Osteocyte (in vitro differentiated cells): ENCODE measurements at places on chromosomes 6 and 20. TPM values are rescaled to one million over a fixed set of nuclear protein-coding genes. Genes with fewer than 3 reads are reported as not detected.

The NMBR gene
- not detected in 2 replicates for total RNA-seq

DNA sequence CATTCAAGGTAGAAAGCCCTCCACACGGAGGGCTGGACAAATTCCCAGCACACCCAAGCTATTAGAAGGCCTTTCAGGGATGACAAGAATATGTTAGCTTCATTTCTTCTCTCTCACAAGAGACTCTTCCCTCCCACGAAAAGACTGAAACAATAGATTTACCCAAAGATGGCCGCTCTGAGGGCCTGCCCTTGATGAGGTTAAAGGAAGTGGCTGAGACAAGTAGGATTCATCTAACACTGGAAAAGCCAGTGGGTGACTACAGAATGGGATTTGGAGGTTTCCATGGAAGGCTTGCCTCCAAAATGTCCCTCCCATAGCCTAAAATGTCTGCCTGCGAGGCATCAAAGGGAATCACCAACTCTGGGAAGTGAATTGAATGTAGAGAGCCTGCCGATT lies 277.6 kb downstream of the CLIC5 start:
- H3K4me1 ChIP-seq: peaks cover 10% of the 10 kb centered on the region
- H3K36me3 ChIP-seq: no peaks in the 10 kb centered on the region
- peaks cover 11% of the 10 kb centered on the region for H3K27me3 ChIP-seq

- no peak for DNase-seq
- H3K4me1 ChIP-seq: peaks cover 3% of the 10 kb centered on the region
- H3K4me3 ChIP-seq: no peak overlapping the region
- H3K27ac ChIP-seq: no peak overlapping the region
- peaks cover 3% of the 10 kb centered on the region for H3K27me3 ChIP-seq
Measured at GRCh38 chr6:2579241-2579761, 171.4 kb downstream of the MYLK4 start.

GRCh38 chr6:159594750-159595117 lies 98.3 kb downstream of the SOD2 start:
- no peaks in the 10 kb centered on the region for H3K27me3 ChIP-seq
- no peak overlapping the region for H3K4me3 ChIP-seq
- DNase-seq: no peak

GRCh38 chr20:18585134-18585533 lies 2.7 kb upstream of the DTD1 start:
- no peak for DNase-seq
- H3K27ac ChIP-seq: no peak overlapping the region
- H3K36me3 ChIP-seq: no peaks in the 10 kb centered on the region
- peaks cover 6% of the 10 kb centered on the region for H3K27me3 ChIP-seq

DNA sequence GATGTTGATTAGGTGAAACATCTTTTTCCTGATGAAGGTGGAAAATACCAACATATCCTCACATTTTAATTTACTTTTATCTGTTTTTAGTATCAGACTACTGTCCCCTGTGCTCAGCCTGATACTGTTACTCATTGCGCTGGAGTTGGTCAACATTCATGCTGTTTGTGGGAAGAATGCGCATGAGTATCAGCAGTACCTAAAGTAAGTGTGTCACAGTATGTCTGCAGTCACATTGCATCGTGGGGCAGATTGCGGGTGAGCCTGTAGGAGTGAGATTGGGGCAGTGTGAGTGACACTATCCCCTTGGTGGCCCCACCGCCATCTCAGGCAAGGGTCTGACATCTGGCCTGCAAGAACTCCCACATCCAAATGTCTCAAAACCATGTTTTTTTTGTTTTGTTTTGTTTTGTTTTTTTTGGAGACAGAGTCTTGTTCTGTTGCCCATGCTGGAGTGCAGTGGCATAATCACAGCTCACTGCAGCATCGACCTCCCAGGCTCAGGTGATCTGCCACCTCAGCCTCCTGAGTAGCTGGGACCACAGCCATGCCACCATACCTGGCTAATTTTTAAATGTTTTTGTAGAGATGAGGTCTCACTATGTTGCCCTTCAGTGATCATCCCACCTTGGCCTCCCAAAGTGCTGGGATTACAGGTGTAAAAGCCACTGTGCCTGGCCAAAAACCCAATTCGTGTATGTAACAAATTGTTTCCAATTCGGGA lies 27.8 kb downstream of the ERMARD start:
- peaks cover 8% of the 10 kb centered on the region for H3K4me1 ChIP-seq
- H3K27ac ChIP-seq: no peak overlapping the region
- H3K4me3 ChIP-seq: no peak overlapping the region
- peak; percentile 57 for DNase-seq
- H3K27me3 ChIP-seq: no peaks in the 10 kb centered on the region

- H3K27me3 ChIP-seq: no peaks in the 10 kb centered on the region
- H3K36me3 ChIP-seq: no peaks in the 10 kb centered on the region
- H3K4me3 ChIP-seq: no peak overlapping the region
- no peak for DNase-seq
- H3K27ac ChIP-seq: peak overlapping the region; percentile 82
- H3K4me1 ChIP-seq: peaks cover 40% of the 10 kb centered on the region
Measured at GRCh38 chr6:79384845-79385244, 150.4 kb upstream of the HMGN3 start.

- no peak overlapping the region for H3K4me3 ChIP-seq
- no peaks in the 10 kb centered on the region for H3K4me1 ChIP-seq
- H3K36me3 ChIP-seq: no peaks in the 10 kb centered on the region
- DNase-seq: no peak
Measured at GRCh38 chr6:116949964-116950363, 72.9 kb downstream of the RFX6 start.

GRCh38 chr20:6576726-6577125 lies 190.8 kb upstream of the BMP2 start:
- H3K36me3 ChIP-seq: no peaks in the 10 kb centered on the region
- H3K27me3 ChIP-seq: no peaks in the 10 kb centered on the region
- DNase-seq: no peak
- peaks cover 23% of the 10 kb centered on the region for H3K4me1 ChIP-seq
- no peak overlapping the region for H3K4me3 ChIP-seq

DNA sequence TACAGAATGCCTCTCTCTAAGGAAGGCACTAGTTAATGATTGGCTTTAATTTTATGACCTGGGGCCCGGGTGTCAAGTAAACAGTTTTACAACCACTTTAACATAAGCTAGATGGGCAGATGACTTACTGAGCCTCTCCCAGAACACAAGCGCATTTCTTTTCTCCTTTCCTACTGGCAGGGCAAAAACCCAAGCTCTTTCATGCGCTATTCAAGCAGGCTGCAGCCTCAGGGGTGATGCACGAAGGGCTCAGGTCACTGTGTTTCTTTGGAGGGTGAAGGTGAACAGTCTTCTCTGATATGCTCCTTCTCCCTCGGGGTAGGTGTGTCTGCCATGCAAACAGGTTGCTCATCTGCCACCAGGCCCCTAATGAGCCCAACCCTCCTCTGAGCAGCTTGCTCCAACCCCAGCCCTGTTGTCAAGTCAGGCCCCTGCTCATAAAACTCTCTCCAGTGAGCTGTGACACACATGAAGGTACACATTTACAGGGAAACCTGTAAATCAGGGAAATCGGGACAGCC lies 73.5 kb upstream of the CDH4 start:
- no peak for DNase-seq
- H3K4me3 ChIP-seq: no peak overlapping the region
- H3K36me3 ChIP-seq: no peaks in the 10 kb centered on the region

DNA sequence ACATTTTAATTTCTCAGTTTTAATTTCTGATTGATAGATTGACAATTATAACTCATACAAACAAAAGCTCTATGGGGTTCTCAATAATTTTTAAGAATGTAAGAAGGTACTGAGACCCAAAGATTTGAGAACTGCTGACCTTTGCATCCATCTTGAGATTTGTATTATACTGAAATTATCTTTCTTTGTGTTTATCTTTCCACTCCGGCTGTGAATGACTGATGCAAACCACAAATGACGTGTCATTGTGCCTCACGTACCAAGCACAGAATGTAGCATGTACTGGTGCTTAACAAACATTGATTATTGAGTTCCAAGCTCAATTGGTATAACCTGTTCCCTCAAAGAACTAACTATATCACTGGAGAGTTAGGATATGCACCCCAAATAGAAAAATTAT lies 152.1 kb upstream of the SMLR1 start:
- H3K27me3 ChIP-seq: no peaks in the 10 kb centered on the region
- peaks cover 18% of the 10 kb centered on the region for H3K4me1 ChIP-seq
- peaks cover 3% of the 10 kb centered on the region for H3K36me3 ChIP-seq

- DNase-seq: no peak
- peaks cover 2% of the 10 kb centered on the region for H3K27me3 ChIP-seq
- peaks cover 17% of the 10 kb centered on the region for H3K4me1 ChIP-seq
- no peak overlapping the region for H3K4me3 ChIP-seq
- H3K36me3 ChIP-seq: no peaks in the 10 kb centered on the region
Measured at GRCh38 chr6:74343804-74344203, 647.8 kb downstream of the CD109 start.

GRCh38 chr20:33091693-33092092 lies 12.2 kb downstream of the BPIFB4 start:
- DNase-seq: no peak
- no peaks in the 10 kb centered on the region for H3K4me1 ChIP-seq
- peaks cover 2% of the 10 kb centered on the region for H3K27me3 ChIP-seq

DNA sequence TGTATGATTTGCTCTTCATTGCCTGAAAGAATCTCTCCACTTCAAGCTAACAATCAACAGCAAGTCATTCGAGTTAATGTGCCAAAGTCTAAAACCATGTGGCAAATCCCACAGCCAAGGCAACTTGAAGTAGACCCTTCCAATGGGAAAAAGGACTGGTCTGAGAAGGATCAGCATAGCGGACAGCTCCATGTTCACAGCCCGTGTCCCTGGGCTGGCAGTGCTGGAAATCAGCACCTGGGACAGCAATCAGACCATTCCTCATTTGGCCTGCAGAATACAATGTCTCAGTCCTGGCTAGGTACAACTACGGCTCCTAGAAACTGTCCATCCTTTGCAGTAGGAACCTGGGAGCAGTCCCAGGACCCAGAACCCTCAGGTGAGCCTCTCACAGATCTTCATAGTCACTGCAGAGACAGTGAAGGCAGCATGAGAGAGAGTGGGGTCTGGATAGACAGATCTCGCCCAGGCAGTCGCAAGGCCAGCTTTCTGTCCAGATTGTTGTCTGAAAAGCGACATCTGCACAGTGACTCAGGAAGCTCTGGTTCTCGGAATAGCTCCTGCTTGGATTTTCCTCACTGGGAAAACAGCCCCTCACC lies 1.1 kb downstream of the GJA10 start:
- H3K27me3 ChIP-seq: peaks cover 24% of the 10 kb centered on the region
- H3K27ac ChIP-seq: no peak overlapping the region
- no peak overlapping the region for H3K4me3 ChIP-seq
- no peaks in the 10 kb centered on the region for H3K4me1 ChIP-seq

- H3K4me3 ChIP-seq: no peak overlapping the region
- H3K27ac ChIP-seq: no peak overlapping the region
- no peaks in the 10 kb centered on the region for H3K36me3 ChIP-seq
- H3K27me3 ChIP-seq: no peaks in the 10 kb centered on the region
- no peaks in the 10 kb centered on the region for H3K4me1 ChIP-seq
Measured at GRCh38 chr6:127188744-127189143, 70.3 kb downstream of the RSPO3 start.

- H3K36me3 ChIP-seq: peaks cover 11% of the 10 kb centered on the region
- H3K4me1 ChIP-seq: peaks cover 18% of the 10 kb centered on the region
- peak overlapping the region; percentile 97 for H3K27ac ChIP-seq
- DNase-seq: peak; percentile 93
Measured at GRCh38 chr6:79544939-79545450, 7.8 kb upstream of the LCA5 start.
